Erythroblast (primary cell): ENCODE measurements at places on chromosomes 3 and 15.

- no peak for DNase-seq
Observed at GRCh38 chr3:160314995-160315394, 84.0 kb downstream of the IFT80 start.

- DNase-seq, result no peak
Observed at GRCh38 chr15:50355619-50355905, 564 bp upstream of the GABPB1 start.

- no peak for DNase-seq
Observed at GRCh38 chr3:194967151-194968117, 281.8 kb downstream of the FAM43A start.

DNA sequence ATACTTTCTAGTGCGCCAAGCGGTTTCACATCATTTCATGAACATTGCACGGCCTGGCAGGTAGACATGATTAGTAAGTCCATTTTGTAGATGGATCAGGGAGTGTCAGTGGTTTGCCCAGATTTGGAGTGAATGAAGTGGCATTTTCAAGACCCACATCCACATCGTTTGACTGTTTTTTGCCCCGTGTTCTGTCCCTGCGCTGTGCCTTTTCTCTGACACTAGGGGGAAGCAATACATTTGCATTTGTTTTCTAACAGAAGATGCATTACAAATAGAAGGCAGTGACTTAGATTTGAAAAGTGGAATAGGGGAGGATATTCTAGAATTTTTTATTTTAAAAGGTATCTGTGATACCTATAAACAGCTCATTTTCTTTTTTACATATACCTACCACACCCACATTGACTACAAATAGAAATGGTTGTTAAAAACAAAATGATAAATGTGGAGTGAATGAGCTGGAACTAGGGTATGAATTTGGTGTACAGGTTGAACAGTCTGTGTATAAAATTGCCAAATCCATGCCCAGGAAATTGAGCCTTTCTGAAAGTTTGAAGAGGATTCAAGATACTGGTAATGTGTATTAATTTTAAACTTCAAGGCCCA lies 98.0 kb downstream of the USP13 start:
- peak; percentile 6 for DNase-seq

DNA sequence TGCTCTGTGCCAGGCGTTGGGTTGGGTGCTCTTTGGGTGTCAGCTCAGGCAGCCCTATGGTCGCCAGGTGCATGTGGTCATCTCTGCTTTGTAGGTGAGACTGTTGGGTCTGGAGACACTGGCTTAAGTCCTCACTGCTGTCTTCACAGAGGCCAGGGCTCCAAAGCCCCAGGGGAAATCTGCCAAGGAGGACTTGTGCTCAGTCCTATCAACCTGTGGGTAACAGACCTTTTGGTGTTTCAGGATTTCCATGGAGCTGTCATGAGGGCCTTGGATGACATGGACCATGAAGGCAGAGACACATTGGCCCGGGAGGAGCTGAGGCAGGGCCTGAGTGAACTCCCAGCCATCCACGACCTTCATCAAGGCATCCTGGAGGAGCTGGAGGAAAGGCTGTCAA lies 50.1 kb upstream of the NR2C2 start:
- DNase-seq, result no peak

DNA sequence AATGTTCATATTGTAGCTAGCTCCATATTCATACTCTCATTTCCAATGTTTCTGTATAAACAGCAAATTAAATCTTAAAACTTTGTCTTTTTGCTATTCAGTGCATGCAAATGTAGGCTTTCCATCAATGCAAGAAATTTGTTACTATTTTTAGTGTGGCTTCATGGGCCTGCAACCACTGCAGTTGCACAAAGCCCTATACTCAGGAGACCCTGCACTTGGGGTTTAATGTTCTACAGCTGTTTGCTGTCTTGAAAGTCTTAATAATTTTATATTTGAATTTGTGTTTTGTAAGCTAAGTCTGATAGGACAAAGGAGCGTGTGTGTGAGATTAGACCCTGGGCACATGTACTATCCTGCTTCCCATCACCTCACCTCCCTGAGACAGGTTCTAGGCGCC lies 9.6 kb downstream of the PYDC2 start:
- DNase-seq, result no peak

DNA sequence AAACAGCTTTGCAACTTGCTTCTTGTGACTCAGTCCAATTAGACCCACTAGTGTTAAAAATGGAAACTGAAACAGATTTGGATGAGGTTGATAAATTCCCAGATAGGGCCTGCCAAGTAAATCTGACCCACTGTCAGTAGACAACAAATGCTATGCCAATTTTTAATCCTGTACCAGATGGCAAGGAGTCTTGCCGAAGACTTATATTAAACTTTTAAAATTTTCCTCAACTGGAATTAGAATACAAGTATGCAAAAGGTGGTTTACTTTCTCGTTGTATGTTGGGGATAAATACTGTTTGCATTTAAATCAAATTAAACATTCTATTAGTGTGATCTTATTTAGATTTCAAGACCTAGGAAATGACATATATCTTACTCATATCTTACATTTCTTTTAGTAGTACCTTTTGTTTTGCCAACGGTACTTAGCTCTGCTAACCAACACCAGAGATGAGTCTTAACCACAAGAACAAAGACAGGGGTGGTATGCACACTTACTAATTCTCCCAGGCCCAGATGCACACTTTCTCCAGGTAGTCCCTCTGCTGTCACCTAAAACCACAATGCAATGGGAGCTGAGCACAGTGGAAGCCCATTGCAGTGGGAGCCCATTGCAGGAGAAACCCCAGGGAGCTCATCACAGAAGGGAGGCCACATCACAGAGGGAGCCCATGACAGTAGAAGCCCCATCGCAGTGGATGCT lies 77.8 kb downstream of the WWTR1 start:
- no peak for DNase-seq

- DNase-seq, result no peak
Observed at GRCh38 chr15:80182611-80183261, 29.9 kb downstream of the FAH start.

DNA sequence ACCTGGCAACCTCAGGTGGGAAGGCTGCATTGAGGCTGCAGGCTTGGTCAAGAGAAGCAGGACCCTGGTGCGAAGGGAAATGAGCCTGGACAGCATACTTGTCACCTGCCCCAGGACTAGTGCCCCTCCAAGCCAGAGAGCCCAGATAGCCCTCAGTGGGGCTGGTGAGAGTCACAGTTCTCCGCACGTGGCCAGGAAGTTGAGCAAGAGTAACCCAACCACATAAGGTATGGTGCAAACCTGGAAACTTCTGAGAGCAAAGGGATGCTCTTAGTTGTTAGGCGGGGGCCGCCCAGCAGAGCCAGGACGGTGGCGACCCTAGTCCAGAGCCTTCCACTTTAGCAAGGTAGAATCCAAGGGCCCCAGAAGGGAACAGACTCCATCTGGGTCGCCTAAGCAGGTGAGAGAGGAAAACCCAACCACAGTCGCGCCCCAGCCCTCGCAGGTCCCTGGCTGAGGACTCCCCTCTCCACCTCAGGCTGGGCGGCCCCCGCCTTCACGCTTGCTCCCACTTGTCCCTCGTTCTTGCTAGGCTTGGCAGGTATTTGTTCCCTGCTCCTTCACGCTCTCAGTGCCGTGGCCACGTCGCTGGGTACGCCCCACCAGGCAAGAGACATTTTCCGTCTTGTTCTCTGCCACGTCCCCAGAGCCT lies 1.1 kb upstream of the VPS18 start:
- DNase-seq, result no peak

DNA sequence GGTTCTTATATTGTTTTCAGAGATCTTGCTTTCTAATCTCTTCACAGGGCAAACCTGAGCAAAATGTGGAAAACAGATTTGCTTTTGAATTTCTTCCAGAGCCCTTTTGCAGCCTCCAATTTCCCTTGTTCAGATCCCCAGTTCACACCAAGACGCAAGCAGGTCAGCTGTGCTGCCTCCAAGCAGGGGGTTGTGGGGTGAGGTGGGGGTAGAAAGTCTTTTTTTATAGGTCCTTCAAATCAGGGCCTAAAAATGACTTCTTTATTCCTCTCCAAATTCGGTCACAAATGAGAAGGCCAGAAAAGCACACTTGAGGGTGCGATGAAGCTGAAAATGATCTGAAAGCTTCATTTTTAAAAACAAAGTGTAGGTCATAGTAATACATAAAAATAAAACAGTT lies 26.3 kb upstream of the AVEN start:
- no peak for DNase-seq

- no peak for DNase-seq
Observed at GRCh38 chr3:31322460-31322859, 210.3 kb upstream of the STT3B start.

DNA sequence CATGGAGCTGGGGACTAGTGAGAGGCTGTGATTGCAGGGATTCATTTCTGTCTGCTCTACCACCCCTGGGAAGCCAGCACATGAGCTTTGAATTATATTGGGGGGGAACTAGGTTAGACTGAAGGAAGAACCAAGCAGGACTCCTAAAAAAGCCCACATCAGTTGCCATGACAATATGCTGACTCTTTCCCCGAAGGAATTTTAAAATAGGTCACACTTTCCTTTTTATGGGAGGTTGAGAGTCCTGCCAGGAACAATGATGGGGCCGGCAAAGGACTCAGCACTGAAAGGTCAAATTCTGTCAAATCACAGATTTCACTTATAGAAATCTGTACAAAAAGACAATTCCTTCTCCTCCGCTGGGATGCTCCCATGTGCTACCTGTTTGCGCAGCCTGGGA lies 130.8 kb downstream of the ZNF621 start:
- no peak for DNase-seq

DNA sequence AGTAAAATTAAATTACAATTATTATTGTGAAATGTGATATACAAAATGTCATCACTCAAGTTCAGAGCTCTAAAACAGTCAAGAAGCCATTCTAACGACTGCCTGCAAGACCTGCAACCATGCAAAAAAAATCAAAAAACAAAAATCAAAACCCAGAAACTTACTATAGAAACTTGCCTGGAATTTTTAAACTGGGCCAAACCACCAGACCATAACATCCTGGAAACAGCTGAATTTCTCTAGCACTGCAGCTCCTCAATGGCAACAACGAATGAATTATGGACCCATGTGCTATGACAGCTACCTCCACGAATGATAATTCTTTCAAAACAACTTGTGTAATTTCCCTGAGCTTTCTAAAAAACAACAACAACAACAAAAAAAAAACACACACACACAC lies 130.0 kb upstream of the KCNMB2 start:
- no peak for DNase-seq

GRCh38 chr3:139564294-139564861 lies 24.8 kb upstream of the RBP1 start:
- DNase-seq, result no peak

- DNase-seq, result no peak
Observed at GRCh38 chr3:191087391-191087790, 111.7 kb upstream of the OSTN start.

DNA sequence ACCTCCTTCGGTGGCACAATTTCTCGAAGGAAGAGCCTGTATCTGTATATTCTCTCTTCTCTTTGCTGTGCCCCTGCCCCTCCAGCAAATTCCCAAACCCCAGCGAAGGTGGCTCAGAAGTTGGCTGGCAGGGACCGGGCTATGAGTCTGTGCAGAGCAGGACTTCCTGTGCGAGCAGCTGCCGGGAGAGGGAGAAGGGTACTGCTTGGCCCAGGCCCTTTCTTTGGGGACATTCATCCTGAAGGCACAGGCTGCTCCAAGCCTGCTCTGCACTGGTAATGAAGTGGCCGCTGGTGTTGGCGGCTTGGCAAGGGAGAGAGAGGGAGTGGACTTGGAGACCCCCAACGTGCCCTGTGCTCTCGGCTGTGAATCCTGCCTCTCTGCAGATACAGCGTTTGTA lies 1.5 kb downstream of the SLC6A11 start:
- DNase-seq, result no peak

- no peak for DNase-seq
Observed at GRCh38 chr3:124615896-124616543, 114.2 kb upstream of the UMPS start.

DNA sequence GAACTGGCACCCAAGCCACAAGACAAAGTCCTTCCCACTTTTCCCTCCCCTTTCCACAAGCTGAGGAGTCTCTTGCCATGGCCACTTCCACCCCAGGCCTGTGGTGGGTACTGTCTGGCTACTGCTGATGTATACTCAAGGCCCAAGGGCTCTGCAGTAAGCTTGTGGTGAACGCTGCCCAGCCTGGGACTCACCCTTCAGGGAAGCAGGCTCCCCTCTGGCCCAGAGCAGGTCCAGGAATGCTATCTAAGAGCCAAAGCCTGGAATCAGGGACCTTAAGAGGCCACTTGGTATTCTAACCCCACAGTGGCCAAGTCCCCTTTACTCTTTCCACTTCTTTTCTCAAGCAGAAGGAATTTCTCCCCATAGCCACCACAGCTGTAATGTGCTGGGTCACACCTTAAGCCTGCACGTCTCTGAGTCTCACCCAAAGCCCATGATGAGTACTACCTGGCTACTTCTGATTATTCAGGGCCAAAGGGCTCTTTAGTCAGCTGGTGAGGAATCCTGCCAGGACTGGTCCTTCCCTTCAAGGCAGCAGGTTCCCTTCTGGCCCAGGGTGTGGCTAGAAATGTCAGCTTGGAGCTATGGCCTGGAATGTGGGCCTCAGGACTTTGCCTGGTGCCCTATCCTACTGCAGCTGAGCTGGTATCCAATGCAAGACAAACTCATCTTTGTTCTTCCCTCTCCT lies 4.0 kb downstream of the PATL2 start:
- DNase-seq, result no peak

DNA sequence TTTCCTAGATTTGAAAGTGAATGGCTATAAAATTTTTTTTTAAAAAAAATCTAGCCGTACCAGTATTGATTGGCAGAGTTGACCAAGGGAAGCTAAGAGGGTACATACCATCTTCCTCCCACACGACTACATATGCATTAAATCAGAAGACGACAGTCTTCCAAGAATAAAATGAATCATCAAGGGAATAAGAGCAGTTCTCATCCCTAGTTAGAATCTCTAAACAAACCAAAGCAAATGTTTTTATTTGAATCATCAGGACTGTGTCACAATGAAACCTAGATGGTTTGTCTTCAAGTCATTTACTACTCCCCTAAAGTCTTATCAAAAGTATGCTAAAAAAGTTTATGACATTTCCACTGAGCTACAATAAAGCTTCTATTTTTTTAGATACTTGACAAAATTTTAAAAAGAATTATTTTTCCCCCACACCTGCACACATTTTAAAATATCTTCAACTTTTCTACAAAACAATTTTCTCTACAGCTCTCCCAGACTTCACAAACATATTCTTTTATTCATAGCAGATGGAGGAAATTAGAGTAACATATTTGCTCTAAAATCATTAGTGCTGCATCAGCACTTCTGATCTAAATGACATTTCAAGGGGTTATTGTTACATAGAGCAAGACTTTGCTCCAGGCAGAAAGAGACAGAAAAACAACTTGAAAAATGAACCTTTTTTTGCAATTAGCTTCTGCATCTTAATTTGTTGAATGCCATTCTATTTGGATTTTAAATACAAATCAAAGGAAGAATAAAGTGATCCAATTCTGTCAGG lies 547.1 kb downstream of the FHIT start:
- DNase-seq, result no peak
